Activated gamma-delta T cell (primary cell): ENCODE measurements at places on chromosomes 5 and 9.

GRCh38 chr5:59684388-59685190 lies 208.9 kb downstream of the PDE4D start:
- DNase-seq: no peak

GRCh38 chr5:154288145-154288544 lies 97.6 kb downstream of the GALNT10 start:
- no peak for DNase-seq

GRCh38 chr5:124477577-124477976 lies 268.9 kb downstream of the ZNF608 start:
- no peak for DNase-seq

- no peak for DNase-seq
These were observed 2.8 kb downstream of the RORB start for GRCh38 chr9:74499770-74500583.

DNA sequence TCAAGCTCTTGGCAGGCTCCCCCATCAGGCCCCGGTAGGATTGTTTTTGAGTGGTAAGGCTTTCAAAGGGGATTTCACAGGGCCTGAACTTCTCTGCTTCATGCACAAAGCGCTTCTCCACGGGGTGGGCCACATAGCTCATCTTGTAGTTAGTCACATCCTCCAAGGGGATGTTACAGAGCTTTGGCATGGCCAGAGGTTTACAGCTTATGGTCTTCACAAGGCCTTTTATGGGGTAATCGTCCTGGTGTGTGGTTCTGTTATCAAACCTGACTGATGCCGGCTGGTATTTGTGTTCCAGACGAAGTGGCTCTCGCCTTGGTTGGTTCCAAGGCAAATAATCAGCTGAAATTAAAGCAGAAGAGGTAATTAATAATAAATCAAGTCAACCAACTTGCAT lies 104.3 kb downstream of the SAXO1 start:
- DNase-seq: no peak

GRCh38 chr9:115593587-115594091 lies 475.7 kb upstream of the TNC start:
- no peak for DNase-seq
